ENCODE measurements at places on chromosomes 12 and 14.

DNA sequence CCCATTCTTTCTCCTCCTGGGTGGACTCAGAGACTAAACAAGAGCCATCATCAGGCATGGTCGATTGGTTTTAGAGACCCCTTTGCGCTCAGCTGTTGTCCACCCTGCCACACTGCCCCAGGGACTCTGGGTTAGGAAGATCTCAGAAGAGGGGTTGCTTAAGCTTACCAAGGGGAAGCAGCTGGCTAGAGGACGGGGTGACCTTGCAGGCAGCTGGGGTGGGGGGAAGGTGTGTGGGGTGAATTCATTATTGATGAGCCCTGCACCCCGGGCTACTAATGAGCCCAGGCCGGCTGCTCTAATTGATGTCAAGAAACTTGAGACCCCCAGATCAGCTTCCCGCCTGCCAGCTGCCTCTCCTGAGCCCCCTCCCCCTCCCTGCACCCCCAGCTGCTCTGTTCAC is 8.7 kb upstream of the ZNF385A start:
- DNase-seq, result no peak

GRCh38 chr12:41188058-41188840 is at the start of gene PDZRN4:
Gene PDZRN4, plus strand, starts transcription at chr12:41188320.
- DNase-seq, result no peak

- no peak for DNase-seq
Observed at GRCh38 chr14:30957813-30958370, 67.6 kb upstream of the AP4S1 start.

- DNase-seq, result no peak
Observed at GRCh38 chr12:26937443-26937862, 328 bp downstream of the INTS13 start.

DNA sequence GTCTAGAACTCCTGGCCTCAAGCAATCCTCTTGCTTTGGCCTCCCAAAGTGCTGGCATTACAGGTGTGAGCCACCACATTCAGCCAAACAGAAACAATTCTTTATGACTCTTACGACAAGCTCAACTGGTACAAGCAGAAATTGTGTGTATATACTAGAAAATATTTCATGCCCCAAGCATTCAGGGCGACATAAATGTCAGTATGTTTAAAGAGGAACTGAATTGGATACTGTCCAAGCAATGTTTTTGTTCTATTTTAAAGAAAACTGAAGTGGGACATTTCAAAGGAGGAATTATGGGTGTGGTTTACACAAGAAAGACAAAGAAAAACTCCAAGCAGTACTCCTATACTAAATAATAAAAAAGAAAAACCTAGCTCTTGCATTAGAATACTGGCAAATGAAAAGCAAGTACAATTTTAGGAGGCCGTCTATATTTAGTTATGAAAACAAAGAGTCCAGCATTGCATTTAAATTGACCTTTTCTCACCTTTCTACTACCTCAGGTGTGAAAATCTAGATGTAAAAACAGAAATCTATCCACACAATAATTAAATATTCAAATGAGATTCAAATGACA is 48.9 kb downstream of the PPP1R12A start:
- DNase-seq, result no peak

DNA sequence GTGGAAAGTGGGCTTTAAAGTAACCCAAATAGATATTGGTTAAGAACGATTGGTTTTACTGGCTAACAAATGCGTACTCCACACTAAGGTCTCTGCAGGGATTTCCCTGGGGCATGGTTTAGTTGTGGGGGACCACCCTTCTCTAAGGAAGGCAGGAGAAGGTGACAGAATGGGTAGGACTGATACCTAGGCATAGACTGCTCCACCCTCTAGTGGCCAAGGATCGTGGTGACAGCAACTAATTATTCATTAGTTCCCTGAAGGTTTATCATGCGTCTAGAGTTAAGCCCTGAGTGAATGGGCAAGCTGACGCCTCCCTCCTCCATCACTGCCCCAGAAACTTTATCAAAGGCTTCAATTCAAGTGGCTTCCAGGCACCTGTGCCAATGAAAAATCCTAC is 9.1 kb downstream of the FAM181A start:
- peak; percentile 38 for DNase-seq

All from iPS DF 19.7 (cell line).